Activated CD8-positive, alpha-beta memory T cell treated with anti-CD3 and anti-CD28 coated beads for 1 hour (primary cell): ENCODE measurements at places on chromosomes 1 and 21.

- DNase-seq, result no peak
These were observed 166.7 kb downstream of the ADGRL4 start for GRCh38 chr1:78839704-78840277.

- DNase-seq, result no peak
These were observed 179.8 kb downstream of the PHTF1 start for GRCh38 chr1:113579256-113580018.

DNA sequence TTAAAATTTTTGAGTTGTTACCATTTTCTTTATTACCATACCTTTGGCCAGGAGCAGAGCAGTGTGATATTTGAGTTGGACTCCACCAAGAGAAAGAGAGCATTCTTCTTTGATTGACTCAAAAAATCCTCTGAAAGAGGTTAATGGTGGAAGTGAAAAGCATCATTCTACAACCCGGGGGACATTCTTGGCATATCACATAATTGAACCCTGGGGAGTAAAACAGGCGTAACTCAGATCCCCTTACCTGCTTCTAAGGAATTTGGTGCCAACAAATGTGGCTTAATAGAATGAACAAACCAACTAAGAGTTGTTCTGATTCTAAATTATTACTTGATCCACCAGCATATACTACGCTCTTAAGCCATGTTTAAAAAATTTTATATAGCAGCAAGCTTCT lies 351.1 kb upstream of the DEPDC1 start:
- DNase-seq, result no peak

GRCh38 chr1:59076612-59077011 lies 220.3 kb upstream of the FGGY start:
- DNase-seq, result no peak

DNA sequence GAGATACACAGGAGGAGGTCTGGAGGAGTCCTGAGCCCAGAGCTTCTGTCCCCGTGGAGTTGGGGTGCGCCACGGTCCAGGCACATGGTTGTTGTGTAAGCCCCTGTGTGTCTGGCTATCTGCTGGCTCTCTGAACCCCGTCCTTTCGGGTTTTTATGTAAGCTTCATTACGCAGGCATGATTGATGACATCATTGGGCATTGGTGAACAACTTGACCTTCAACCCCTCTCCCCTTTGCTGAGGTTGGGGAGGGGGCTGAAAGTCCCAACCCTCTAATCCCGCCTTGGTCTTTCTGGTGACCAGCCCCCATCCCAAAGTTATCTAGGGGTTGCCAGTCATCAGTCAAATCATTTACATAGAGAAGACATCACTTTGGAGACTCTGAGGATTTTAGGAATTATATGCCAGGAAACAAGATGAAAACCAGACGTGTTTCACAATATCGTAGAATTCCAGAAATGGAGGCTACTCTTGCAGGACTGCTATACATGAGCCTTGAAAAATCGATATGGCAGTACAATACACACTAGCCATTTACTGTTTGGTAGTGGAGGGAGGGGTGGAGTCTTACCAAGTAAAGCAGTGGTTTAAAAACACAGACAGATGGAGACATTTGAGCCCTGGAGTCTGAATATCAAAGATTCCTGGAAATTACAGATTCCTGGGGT lies 69.8 kb upstream of the SCAF4 start:
- DNase-seq, result no peak

DNA sequence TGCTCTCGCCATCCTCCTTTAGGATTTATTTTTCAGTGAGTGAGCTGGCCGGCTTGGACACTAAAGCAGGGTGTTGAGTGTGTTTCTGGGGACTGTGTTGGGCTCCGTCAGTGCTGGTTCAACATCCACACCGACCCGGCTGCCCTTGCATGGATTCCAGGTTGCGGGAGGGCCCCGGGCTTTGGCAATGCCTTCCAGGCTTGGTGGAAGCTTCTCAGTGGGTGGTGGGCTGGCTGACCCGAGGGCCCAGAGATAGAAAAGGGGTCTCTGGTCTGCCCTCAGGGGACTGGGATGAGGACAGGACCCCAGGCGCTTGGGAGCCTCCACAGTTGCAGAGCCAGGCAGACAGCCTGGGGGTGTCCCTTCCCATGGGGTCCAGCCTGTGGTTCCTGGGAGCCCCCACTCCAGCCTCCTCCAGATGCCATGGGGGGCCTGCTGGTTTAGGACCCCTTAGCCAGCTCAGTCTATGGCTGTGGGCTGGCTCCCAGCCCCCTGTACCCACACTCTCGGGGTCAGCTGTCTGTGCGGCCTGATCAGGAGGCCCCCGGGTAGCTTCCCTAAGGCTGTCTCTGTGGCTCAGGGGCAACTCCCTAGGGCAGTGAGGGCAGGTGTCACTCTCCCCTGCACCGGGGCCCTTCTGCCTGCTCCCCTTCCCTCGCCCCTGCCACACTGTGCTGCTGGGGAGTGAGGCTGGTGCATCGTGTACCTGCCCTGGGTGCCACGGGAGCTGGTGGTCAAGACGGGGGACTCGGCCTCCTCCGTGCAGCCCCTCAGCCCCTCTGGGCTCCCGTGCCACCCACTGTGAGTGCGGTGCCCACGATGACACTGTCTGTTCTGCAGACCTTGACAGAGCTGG lies 16.5 kb downstream of the PDXK start:
- no peak for DNase-seq

GRCh38 chr1:243407284-243408018 lies 151.6 kb downstream of the SDCCAG8 start:
- no peak for DNase-seq

GRCh38 chr1:10530281-10530740 lies 55.6 kb downstream of the PEX14 start:
- DNase-seq, result no peak

GRCh38 chr21:32726839-32727686 lies 750 bp downstream of the SYNJ1 start:
- DNase-seq, result no peak

DNA sequence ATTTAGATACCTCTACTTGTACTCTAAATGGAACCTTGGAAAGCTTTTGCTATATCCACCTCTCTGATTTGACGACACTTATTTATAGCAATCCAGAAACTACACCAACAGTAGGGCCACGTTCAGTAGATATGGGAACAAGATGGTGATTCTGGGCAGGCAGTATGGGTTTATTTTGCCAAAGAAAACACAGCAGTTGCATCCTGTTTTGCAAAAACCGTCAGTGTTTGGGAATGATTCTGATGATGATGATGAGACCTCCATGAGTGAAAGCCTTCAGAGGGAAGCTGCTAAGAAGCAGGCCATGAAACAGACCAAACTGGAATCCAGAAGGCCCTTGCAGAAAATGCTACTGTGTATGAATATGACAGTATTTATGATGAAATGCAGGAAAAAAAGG lies 41.5 kb upstream of the NEXN start:
- no peak for DNase-seq

GRCh38 chr1:228272831-228273571 lies 65.2 kb downstream of the OBSCN start:
- no peak for DNase-seq

- no peak for DNase-seq
These were observed 160.9 kb downstream of the PBX1 start for GRCh38 chr1:164719676-164720439.

GRCh38 chr21:41445465-41445862 lies 19.4 kb downstream of the MX1 start:
- DNase-seq, result no peak

DNA sequence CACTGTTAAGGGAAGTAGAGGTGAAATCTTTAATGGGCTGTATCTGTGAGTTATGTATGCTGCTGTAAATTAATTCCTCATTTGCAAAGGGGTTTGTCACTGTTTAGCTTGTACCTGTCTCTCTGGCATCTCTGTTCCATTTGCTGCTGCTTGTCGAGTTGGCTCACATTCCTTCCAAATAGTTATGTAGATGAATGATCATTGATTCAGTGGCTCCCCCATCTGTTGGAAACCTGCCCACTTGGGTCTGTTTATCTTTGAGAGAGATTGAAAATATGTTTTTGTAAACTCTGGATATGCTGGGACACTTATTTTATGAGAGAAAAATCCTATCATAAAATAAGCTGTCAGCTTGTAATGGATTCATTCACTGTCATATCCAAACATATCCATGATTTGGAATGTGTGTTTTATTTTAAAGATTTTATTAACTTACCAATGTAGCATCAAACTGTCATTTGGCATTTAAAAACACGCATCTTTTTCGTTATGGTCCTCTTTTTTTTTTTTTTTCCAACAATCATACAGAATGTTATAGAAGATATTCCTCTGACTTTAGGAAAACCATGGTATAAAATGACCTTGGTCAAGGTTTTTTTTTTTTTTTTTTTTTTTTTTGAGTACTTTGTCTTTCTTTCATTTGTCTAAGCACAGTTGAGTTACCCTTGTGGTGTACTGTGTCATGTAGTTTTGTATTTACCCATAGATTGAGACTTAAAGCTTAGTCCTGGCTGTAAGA lies 3.5 kb downstream of the RYR2 start:
- DNase-seq, result no peak

DNA sequence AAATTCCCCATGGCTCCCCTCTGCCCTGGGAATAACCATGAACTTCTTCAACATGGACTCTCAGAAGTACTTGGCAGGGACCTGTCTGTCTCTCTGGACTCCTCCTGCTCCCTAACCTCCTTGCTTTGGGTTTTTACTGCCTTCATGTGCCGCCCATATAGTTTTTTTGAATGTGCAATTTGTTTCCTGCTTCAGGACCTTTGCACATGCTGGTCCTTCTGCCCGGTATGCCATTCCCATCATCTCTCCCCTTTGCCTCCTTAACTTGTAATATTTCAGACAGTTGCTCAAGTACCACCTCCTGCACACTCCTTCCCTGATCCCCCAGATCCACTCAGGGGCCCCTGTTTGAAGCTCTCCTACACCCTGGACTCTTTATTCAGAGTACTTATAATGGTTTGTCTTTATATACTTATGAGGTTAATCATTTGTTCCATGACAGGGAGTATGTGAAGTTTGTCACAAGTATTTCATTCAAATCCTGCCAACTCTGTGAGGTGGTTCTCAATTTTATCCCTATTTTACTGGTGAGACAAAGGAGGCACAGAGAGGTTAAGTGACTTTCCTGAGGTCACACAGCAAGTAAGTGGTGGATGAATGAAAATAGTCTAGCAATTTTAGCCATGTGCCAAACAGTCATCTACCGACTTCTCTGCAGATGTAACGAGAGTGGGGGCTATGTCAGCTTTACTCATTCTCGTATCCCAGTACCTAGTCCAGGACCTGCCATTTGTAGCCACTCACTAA lies 180.7 kb downstream of the TRABD2B start:
- DNase-seq, result no peak

DNA sequence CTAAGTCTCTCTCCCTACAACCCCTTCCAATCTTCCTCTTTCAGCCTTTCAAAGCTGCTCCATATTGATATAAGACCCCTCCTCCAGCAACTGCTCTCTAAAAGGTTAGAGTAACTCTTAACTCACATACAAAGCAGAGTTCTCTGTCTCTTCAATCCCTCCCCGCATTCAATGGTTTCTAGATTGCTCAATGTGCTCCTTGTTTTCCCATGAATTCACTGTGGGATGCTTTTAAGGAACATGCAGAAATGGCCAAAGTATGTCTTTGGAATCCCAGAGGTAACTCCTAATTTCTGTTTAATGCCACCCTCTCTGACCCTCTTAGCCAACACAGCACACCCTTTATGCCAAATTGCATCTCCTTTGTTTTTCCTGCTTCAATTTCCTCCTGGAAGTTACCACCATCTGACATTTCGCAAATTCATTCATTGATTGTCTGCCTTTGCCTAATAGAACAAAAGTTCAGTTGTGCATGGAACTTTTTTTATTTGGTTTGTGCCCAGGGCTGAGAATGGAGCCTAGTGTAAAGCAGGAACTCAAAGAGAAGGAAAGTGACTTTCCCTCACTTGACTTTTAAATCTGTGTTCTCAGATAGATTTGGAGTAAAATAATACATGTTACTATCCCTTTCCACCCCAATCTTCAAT lies 172.7 kb upstream of the C8B start:
- DNase-seq, result no peak

GRCh38 chr1:242784084-242784483 lies 259.6 kb upstream of the PLD5 start:
- no peak for DNase-seq

DNA sequence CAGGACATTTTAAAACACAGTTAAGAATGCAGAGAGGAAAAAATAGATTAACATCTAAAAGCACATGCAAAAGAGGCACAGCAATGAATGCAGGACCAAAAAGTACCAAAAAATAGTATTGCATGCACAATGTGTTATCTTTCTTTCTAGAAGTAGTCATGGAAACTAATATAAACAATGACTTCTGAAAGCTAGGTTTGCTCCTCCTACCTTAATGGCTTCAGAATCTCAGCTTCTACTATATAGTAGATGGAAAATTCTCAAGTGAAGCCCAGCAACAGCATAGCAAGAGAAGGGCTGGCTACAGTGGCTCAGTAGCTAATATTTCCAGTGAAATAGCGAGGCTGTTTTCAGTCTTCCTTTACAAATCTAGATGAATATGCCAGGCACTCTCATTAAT lies 125.1 kb downstream of the CRB1 start:
- DNase-seq, result no peak

- no peak for DNase-seq
These were observed 125.4 kb downstream of the CASZ1 start for GRCh38 chr1:10671090-10671489.

GRCh38 chr1:156931974-156932710 lies 11.7 kb downstream of the LRRC71 start:
- no peak for DNase-seq

DNA sequence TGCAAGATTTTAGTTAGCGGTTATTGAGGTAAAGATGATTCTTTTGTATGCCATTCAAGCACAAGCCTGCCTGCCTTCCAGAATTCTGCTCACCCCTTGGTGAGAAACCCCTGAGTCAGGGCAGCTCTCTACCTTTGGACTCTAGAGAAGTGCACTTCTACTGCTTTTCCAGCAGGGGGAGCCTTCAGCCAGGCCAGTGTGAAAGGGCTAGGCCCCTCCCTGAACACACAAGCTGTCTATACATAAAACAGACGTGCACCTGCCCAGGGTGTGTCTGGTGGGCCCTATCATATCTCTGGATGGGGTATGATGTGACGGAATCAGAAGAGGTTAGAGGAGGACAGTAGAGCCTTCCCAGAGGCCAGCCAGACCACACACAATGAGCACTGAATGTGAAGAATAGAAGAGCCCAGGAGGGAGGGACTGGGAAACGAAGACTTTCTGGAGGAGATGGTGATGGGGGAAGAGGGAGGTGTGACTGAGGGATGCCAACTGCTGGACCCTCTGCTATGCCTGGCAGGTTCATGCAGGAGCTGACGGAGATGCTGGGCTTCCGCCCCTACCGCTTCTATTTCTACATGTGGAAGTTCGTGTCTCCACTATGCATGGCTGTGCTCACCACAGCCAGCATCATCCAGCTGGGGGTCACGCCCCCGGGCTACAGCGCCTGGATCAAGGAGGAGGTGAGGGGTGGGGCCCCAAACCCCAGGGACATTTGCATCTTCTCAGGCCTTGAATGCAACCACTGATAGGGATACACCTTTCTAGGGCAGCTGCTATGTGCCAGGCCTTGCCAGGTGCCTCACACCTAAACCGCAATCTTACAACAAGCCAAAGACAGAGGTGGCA lies 13.0 kb upstream of the KCNC4 start:
- DNase-seq, result no peak
